CD4-positive, alpha-beta T cell treated with Interleukin-1 beta for 1 hour (primary cell): ENCODE measurements at places on chromosomes 4 and X.
A peak's percentile ranks its signal among the peaks of the same experiment; 100 is the strongest.

DNA sequence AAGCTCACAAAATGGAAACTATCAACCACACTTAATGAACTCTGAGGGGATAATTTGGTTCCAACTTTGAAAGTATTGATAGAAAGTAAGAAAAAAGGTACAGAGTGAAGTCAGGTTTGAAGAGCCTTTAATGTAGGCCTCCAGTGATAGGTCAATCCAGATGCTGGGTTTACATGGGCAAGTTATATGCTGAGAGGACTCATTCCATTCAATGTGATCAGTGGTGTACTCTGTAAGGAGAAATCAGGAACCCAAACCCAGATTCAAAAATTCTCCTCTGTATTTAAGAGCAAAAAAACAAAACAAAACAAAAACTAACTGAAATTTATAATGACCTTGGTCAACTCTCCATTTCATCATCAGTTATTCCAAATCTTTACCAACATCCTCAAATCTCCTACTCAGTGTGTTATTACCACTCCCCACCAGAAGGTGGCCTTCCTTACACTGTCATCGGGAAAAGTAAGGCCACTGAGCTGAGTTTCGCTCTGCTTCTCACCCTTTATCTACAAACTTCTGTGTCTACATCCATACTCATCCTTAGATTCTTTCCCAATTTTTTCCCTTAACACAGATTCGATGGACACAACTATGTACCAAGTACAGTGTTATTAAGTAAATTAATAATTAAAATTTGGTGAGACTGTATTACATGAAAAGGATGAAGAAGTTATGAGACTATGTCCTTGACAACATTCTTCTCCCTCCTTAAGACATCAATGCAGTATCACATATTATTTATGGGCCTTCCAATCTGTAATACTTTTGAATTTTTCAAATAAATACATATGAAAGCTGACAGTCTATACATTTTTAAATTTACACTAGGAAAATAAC, 88.3 kb downstream of the ZAR1 start:
- DNase-seq: peak; percentile 35

GRCh38 chrX:68550193-68550592, 51.3 kb downstream of the YIPF6 start:
- DNase-seq: no peak

GRCh38 chr4:152382057-152382785, 153.7 kb downstream of the FBXW7 start:
- no peak for DNase-seq

- no peak for DNase-seq
Observed at GRCh38 chrX:102765217-102765616, 44.7 kb downstream of the GPRASP3 start.

DNA sequence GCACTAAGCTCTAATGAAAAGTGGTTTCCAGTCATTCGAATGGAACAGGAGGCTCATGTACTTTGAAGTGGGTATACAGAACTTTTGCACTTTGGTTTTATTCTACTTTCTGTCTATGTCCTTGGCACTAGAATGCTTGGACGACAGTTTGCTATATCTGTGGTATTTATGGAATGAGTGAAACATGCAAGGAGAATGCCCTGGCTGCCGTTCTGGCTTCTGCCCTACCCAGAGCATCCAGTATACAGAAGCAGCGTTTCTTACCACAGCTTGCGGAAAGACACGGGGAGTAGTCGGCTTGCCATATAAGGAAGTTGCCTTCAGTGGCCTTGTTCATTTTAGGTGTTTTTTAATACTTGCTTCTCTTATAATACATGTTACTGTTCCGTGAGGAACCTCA, 98.0 kb downstream of the TBL1X start:
- DNase-seq: no peak

DNA sequence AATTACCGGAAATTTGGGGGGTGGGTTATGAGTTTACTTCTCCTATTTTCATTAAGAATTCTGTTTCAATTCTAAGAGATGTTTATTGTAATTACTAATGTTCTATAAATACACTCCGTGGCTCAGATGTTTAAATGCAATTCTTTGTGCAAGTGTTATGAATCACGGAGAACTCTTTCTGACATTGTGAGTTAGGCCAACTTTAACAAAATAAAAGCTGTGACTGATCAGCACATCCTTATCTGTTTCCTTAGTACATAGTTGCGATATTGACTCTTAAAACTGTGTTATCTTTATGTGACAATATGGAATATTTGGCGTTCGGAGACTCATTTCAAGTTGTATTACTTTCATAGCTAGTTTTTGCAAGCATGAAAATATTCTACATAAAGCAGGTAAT, 902 bp downstream of the KLHL4 start:
- DNase-seq: no peak
